Calu3 (cell line): ENCODE measurements at places on chromosomes 12 and 14.

- no peak for DNase-seq
Observed at GRCh38 chr12:42385326-42385841, 59.4 kb downstream of the PPHLN1 start.

DNA sequence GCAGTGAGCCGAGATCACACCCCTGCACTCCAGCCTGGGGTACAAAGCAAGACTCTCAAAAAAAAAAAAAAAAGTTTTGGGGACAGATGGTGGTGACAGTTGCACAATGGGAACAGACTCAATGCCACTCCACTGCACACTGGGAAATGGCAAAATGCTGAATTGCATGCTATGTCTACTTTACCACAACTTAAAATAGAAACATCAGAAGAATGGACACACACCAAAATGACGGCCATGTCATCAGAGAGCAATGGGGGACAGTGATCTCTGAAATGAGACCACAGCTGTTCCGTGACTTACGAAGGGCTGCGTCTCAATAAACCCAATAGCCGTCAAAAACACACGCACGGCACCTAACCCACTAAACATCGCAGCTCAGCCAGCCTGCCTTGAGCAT is 13.7 kb downstream of the DDX54 start:
- no peak for DNase-seq

DNA sequence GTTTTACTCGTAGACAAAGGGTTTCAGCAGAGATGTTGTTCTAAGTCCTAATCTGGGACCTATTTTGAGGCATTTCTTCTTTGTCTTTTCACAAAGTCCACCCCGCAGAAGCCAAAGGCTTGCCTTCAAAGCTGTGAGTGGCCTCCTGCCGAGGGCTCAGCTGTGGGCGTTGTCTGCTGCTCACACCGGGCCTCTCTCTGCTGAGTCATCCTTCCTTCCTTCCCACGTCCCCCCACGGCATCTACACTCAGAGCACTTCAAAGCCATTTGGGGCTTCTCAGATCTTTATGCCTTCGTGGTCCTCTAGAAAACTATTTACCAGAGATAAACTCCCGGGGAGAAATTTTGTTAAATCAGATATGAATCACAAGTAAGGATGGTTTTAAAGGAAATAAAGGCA is 115.9 kb upstream of the TMPO start:
- DNase-seq, result peak; percentile 40

DNA sequence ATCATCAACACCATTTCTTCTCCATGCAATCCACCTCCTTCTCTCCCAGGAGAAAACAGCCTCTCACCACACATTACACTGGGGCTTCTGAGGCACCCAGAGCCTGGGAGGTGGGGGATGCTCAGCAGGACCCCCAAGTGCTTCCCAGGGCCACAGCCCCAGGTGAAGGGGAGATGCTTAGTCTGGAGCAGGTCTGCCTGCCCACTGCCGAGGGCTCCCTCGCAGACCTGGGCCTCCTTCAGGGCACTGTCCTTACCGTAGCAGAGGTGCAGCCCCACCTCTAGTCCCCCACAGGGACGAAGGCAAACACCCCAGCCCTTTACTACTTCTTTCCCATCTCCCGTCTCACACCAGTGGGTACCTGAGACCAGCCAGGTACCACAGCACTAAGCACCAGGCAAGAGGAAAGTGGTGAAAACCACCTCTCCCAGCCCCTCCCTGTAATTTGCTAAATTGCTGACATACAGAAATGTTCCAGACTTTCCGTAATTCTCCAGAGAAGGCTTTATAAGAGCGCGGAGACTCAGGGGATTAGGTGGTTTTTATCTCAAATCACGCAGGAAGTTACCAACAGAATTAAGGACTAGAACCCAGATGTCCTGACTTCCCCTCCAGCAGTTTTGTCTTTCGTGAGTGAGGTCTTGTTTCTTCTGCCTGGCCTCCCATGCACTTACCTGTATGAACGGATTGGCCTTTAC is 59.0 kb downstream of the PLEKHG3 start:
- no peak for DNase-seq
